GM13976 (cell line): ENCODE measurements at places on chromosomes 3 and 15.

- DNase-seq: no peak
Measured at GRCh38 chr3:8593021-8593827, 51.4 kb downstream of the SSUH2 start.

DNA sequence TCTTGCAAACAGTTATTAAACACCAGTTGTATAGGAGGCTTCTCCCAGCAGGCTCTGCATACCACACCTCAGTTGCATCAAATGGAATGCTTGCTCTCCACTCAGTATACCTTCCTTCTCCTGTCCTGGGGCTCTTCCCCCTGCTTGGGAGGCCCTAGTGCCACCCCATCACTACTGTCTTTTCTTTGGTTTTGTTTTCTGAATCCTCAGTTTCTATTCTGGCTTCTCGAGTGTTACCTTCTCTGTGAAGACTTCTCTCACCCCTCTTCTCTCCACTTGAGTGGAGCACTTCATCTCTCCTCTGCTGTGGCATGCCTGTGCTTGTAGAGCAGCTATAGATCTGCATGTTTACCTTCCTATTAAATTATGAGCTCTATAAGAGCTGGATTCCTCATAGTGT is 75.7 kb upstream of the TPRG1 start:
- DNase-seq: no peak

GRCh38 chr15:63405159-63405558 is 23.5 kb upstream of the CA12 start:
- DNase-seq: no peak

GRCh38 chr3:169993761-169994160 is 27.2 kb downstream of the SEC62 start:
- DNase-seq: no peak
